Memory B cell (primary cell): ENCODE measurements at places on chromosomes 5 and 9.

- no peak for DNase-seq
Observed at GRCh38 chr9:138099803-138100598, 222.4 kb downstream of the CACNA1B start.

GRCh38 chr5:150320044-150320613, 17.4 kb upstream of the ARSI start:
- no peak for DNase-seq

GRCh38 chr9:90547896-90548295, 94.7 kb downstream of the DIRAS2 start:
- no peak for DNase-seq

- DNase-seq = no peak
Observed at GRCh38 chr9:91833878-91834255, 116.2 kb downstream of the ROR2 start.

DNA sequence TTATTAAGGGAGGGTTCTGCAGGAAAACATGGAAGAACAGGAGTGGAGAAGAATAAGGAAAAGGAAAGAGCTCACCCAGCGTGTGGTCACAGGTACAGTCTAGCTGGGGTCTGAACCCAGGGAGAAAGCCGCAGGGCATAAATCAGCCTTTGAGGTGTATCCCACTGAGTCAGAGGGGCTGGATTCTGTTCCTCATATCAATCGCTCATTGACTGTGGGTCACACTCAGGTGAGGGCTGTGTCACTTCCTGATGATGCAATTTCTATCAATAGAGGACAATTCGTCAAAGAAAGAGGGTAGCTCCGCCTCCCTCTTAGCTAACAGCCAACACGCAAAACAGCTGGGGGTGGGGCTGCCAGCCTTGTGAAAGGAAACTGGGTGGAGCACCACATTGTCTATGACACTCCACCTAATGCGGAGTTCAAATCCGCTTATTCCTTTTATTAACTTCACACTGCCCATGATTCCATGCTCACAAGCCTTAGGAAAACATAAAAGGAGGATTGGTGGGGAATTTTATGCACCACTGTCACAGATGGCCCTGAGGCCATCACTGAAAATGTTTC, 176.2 kb downstream of the ICE1 start:
- no peak for DNase-seq

GRCh38 chr5:79809743-79810142, 120.1 kb downstream of the CMYA5 start:
- DNase-seq = no peak

DNA sequence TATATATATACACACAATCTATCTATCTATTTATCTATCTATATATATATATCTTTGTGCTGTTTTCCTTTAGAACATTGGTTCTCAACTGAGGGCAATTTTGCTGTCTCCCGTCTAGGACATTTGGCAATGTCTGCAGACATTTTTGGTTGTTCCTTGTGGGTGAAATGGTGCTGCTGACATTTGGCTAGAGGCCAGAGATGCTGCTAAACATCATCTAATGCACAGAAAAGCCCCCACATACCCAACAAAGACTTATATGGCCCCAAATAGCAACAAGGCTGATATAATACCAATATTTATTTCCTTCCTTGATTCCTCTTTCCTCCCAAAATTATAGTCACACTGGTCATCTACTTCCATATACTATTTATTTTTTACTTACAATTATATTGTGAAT, 197.5 kb downstream of the TRPM3 start:
- DNase-seq = no peak

GRCh38 chr9:883011-883410, 41.5 kb downstream of the DMRT1 start:
- DNase-seq = no peak

DNA sequence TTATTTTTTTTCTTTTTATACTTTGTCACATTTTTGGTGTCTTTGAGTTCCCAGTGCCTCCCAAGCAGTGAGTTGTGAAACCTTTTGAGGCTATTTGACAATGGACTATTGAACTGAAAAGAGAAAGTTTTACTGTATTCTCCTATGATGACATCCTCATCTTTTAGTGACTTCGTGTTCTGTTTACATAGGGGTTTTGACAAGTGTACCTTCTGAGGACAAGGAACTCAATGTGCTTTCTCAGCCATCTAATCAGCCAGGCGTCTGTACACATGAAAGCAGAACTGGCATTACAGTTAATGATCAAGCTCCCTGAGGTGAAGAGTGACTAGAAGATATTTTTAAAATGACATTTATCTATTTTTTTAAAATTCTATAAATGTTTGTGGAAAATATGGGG, 175.5 kb downstream of the ANXA1 start:
- DNase-seq = no peak

DNA sequence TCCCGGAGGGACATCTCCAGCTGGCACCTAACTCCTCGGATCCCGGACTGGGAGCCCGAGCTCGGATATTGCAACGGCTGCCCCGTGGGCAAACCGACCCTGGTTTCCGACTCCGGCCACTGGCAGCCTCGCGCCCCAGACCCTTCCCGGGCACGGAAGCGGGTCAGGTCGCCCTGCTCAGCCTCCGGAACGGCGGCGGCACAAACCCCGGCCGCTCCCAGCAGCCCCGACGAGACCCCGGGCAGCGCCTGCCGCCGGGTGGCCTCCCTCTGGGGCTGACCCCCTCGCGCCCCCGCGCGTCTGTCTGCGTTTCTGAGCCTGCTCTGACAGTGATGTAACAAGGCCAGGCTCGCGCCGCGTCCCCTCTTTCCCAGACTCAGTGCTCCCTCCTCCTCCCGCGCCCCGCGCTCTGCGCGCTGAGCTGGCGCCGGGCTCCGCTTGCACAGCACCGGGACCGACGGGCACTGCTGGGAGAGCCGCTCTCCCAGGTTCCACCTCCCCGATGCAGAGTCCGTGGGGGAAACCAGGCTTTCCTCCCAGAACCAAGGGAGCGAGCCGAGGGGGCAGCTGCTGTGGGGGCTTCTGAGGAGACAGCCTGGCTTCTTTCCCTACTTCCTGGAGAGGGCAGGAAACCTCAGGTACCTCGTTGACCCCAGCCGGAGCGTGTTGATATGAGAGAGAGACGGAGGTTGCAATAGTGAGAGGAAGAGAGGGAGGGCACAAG, at the start of gene TMEM215:
Gene TMEM215, plus strand, starts transcription at position 373 of the 724 bp plus-strand sequence. CDS start 644 bp downstream, outside the sequence.
- DNase-seq = no peak

DNA sequence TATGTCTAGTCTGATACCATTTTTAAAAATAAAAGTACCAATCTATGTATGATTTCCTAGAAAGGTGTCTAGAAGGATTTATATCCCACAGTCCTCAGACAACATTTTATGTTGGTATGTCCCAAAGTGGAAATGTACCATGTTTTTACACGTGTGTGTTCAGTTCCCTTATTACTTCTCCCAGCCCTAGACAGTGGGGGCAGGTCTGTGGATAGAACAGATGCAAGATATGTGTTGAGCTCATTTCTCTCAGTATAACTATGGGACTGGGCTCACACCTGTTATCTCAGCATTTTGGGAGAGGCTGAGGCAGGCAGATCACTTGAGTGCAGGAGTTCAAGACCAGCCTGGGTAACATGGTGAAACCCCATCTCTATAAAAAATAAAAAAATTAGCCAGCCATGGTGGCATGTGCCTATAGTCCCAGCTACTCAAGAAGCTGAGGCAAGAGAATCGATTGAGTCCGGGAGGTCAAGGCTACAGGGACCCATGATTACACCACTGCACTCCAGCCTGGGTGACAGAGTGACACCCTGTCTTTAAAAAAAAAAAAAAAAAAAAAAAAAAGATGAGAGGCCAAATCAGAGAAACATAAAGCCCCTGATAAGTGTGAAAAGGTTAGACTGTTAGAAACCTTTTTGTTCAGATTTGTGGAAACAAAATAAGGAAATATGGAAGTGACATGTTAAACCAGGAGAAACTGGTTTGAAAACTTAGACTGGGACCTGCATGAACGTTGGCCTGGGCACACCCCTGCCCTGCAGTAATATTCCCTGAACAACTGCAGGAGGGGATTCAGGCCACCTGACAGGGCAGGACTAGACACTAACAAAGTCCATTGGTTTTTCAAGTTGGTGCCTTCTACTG, 7.4 kb upstream of the SLC2A8 start:
- DNase-seq = no peak

DNA sequence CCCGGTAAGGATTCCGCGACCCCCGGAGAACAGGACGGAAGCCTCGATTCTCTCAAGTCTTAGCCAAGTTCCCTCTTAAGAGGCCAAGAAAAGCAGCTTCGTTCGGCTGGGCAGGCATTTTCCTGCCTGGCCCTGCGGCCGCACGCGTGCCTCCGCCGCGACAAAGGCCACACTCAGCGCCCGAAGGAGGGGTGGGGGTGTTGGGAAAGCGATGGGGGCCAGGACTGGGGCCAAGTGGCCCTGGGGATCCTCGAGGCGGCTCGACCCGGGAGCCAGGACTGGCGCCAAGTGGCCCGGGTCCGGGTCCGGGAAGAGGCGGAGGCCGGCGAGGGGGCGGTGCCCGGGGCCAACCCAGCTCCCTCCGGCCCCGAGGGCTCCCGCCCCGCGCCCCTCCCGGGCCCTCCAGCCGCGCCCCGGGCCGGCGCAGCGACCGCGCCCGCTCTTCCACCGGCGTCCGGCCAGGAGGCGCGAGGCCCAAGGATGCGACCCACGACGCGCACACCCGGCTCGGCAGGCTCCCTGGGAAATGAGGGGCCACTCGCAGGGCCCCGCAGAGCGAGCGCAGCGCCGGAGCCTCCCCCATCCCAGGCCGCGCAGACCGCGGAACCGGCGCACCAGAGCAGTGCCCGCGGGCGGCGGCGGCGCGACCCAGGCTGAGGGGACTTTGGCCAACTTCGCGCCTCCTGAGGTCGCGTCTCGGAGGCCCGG, 756 bp downstream of the VAV2 start:
- DNase-seq = peak; percentile 43

DNA sequence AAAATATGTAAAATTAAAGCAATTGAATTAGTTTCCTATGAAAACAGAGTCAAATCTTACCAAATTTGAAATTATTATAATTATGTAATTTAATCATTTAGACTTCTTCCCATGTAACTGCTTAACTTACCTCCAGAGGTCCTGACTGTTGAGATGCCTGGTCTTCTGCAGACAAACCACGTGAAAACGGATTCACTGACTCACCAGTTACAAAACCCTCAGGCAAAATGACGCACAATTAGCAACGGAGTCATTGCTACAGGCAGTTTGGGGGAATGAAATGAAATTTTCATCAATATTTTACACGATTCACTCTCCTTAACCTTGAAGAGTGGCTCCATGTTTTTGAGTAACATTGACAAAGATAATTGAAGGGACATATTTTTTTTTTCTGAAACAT, 460.8 kb downstream of the MTRR start:
- DNase-seq = no peak

GRCh38 chr5:174386306-174386705, 338.1 kb upstream of the MSX2 start:
- DNase-seq = no peak

DNA sequence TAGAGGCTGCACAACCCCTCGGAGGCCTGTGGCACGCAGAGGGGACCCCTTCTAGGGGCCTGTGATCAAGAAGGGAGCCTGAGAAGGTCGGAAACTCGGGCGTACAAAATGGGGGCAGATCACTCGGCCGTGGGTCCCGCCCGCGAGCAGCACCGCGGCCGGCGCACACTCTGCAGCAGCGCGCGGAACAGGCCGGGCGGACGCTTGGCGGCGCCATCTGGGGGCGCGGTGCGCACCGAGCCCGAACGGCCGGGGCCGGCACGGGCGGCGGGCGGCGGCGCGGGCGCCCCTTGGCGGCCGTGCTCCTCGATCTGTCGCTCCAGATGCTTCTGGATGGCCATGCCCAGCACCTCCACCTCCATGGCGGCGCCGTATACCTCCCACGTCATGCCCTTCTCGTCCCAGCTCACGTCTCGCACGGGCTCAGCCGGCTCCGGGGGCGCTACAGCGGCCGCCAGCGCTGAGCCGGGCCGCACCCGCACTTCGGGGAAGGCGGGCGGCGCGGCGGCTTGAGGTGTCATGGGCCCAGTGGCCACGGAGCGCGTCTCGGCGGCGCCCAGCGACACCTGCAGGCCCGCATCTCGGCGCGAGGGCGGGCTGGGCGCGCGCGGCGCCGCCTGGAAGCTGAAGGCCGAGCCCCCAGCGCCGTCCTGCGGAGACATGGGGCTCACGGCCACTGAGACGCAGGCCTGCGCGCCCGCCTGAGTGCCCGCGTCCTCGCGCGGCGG, 13.1 kb downstream of the GPRIN1 start:
- DNase-seq = peak; percentile 50

DNA sequence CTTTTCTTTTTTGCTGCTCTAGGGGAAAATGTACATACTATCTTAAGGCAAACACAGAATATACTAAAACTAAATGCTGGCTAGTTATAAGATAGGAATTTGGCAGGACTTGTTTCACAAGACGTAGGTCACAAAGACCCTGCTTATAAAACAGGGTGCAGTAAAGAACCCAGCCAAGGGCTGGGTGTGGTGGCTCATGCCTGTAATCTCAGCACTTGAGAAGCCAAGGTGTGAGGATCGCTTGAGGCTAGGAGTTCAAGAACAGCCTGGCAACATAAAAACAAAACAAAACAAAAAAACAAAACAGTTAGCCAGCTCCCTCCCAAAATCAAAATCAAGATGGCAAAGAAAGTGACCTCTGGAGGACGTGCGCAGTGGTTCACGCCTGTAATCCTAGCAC, 49.5 kb upstream of the DENND4C start:
- no peak for DNase-seq

DNA sequence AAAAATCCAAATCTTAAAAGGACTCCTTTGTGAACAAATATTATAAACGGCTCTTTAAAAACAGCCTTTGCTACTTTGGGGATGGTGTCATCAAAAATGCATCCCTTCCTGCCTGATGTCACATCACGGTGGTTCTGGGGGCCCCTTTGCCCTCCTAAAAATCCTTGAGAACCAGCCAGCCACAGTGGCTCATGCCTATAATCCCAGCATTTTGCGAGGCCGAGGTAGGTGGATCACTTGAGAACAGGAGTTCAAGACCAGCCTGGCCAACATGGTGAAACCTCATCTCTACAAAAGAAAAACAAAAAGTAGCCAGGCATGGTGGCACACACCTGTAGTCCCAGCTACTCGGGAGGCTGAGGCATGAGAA, 43.9 kb downstream of the FNBP1 start:
- no peak for DNase-seq

- DNase-seq = no peak
Observed at GRCh38 chr9:8419596-8420275, 620.2 kb upstream of the DMAC1 start.

GRCh38 chr9:92949266-92949982, 2.1 kb downstream of the FGD3 start:
- no peak for DNase-seq

DNA sequence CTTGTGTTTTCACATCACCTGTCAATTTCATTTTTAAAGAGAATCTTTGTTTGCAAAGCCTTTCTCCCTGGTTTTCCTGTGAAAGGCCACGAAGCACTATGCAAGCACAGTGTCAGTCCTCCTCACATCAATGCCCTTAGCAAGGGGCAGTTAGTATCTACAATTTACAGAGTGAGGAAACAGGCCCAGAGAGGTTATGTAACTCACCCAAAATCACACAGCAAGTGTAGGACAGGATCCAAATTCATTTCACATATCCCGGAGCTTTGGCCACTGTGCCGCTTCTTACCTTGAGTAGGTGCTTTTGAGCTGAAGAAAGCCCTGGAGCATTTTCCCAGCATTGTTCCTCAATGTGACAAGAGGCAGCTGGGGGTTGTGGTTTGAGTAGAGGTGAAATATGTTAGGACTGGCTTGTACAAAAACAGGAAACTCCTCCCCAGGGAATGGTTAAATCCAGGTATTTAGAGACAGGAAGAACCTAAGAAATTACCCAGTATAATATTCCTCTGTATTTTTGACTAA, 283.8 kb downstream of the NTRK2 start:
- no peak for DNase-seq
